ENCODE measurements at places on chromosomes 11 and 22. TPM values are rescaled to one million over a fixed set of nuclear protein-coding genes. Genes with fewer than 3 reads are reported as not detected.

Gene CLCF1
- polyA plus RNA-seq, result 4.3 TPM

DNA sequence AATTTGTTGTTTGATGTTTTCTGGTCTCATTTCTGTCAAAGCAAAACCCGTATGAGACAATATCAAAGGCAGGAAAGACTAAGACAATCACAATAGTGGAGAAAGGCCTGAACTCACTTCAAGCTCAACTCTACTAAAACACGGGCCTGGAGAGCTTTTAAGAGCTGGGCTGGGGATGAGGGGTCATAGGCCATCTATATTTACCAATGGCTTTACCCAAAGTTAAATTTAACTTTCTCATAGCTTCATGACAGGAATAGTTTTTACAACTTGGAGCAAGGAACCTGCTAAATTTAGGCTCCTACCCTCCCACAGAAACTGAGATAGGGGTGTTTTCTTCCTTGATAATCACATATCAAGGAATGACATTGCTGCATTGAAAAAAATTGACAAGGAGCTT is 223.4 kb upstream of the CHORDC1 start:
- no peak for DNase-seq

DNA sequence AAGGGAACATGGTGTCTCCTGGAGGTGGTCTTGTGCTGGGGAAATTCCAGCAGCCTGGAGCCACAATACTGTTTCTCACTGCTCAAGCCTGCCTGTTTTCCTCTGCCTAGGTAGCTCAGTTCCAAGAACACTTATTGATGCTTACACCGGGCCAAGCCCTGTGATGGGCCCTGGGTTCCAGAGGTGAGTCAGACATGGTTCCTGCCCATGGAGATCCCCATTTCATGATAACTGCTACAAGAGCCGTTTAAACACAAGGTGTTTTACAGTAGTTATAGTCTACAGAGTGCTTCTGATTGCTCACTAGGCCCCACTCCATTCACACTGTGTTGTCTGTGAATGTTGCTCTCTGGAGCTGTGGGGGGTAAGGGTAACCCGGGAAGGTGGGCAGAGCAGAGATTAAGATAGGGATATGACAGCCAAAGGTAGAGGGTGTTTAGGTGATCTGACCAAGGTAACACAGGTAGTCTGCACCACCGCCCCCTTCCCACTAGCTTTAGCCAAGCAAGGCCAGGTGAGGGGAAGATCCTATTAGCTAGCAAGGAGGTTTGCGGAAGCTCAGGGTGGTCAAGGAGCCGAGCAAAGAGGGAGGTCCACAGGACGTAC is 696 bp upstream of the MICAL2 start:
- DNase-seq, result no peak

Gene POU2AF2
- not detected for polyA plus RNA-seq

GRCh38 chr11:110710628-110711381 is 1.4 kb downstream of the ARHGAP20 start:
- no peak for DNase-seq

DNA sequence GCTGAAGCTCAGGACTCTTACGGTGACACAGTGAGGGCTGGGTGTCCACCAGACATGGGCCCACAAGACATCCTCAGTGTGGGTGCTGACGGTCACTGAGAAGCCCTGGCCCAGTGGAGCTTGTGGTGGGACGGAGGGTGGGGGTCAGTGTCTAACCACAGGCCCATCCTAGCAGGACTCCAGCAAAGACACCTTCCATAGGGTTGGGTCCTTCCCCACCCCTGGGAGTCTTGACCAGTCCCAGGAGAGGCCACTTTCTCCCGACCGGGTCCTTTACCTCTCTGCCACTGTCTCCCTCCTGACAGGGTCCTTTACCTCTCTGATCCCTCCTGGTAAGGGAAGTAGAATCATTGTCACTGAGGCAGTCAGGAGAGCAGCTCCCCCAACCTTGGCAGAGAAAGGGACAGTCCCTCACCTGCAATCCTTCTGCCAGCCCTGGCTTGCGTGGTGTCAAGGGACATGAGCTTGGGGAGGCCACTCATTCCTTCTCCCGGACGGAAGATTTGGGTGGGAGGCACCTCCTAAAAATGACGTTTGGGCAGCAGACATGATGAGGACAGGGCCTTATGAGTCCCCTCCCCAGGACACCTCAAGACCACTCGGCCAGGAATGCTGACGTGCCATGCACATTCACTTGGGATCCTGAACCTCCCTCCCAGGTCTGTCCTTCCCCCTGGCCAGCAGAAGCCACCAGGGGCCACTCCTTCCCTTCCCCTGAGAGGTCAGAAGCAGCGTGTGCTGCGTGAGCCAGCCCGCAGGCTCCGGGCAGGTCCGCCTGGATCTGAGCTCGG is 91.5 kb upstream of the FGF3 start:
- no peak for DNase-seq

Gene KCNJ11
- polyA plus RNA-seq, result 3.1 TPM

DNA sequence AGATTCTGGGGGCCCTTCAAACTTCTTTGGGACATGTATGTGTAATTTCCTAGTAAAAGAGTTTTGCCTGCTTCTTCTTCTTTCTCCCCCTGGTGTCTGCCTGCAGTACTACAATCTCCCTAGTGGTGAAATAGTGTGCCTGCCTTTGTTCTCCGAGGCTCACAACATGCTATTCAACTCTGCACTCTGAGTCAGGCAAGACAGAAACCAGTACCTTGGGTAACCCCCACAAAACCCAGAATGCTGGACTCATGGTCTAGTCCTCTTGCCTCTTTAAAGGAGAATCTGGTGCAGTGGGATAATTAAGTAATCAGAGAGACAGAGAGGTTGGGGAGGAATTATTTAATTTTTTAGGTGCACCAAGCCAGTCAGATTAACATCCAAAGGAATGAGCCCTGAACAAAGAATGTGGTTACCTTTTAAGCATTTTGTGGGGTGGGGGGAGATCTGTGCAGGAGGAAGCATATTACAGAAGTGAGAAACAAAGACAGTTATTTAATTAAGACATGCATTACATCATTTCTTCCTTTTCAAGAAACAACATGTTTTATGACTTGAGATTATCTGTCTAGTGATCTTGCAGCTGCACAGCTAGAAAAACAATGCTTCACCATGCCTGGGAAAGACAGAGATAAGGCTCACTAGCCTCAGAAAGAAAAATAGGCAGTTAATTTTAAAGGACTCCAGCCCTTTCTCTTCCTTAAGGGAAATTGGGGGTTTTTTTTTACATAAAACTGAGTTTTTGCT is 11.0 kb upstream of the MS4A6A start:
- DNase-seq, result peak; percentile 27

DNA sequence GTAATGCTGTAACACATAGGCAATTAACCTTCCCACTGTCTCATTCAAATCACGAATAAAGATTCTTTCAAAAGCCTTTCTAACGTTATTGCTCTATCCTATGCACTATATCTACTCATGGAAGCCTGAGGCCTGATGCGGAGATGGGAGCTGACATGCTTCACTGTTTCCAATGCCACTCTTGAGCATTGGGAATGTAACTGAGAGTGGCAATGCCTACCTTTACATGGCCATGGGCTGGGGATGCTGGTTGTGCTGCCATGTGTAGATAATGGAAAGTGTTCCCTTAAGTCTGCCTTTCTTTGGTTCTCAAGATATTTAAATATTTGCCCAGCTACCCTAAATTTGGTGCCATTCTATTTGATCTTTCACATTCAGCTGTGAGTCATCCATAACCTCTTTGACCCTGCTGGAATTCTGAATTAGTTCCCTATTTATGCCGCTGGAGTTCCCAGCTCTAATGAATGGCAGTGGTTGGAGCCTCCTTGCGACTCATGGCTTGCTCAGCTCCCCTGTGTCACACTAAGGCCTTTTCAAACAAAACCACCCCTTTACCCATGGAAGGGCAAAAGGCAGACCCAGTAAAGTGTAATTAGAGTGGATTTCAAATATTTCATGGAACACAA is 21.4 kb upstream of the DKK3 start:
- DNase-seq, result no peak

Gene PKDREJ
- polyA plus RNA-seq, result 0.53 TPM

DNA sequence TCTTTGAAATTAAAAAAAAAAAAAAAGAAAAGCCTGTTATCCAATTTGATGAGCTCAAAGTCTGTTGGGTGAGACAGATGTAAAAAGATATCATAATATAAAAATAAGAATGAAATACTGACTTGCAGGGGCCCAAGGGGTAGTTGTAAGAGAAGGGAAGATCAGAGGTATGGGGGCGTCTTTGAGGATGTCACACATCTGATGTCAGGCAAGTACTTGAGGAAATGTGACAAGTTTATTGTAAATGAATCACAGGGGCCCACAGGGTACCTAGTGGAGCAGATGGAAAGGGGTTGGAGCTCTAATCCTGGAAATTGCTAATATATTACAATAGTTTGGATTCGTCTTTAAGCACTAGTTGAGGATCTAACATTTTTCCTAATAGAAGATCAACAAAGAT is 131.6 kb downstream of the MAML2 start:
- DNase-seq, result no peak

GRCh38 chr22:35761037-35761436 is 43.4 kb downstream of the APOL5 start:
- DNase-seq, result no peak

Gene DEPDC7
- polyA plus RNA-seq, result 7.0 TPM

DNA sequence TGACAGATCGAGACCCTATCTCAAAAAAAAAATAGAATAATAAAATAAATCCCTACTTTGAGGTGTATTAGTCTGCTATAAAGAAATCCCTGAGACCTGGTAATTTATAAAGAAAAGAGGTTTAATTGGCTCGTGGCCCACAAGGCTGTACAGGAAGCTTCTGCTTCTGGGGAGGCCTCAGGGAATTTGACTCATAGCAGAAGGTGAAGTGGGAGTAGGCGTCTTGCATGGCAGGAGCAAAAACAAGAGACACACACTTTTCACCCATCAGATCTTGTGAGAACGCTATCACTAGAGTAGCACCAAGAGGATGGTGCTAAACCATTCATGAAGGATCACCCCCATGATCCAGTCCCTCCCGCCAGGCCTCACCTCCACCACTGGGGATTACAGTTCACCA is 29.2 kb downstream of the CDPF1 start:
- DNase-seq, result no peak

DNA sequence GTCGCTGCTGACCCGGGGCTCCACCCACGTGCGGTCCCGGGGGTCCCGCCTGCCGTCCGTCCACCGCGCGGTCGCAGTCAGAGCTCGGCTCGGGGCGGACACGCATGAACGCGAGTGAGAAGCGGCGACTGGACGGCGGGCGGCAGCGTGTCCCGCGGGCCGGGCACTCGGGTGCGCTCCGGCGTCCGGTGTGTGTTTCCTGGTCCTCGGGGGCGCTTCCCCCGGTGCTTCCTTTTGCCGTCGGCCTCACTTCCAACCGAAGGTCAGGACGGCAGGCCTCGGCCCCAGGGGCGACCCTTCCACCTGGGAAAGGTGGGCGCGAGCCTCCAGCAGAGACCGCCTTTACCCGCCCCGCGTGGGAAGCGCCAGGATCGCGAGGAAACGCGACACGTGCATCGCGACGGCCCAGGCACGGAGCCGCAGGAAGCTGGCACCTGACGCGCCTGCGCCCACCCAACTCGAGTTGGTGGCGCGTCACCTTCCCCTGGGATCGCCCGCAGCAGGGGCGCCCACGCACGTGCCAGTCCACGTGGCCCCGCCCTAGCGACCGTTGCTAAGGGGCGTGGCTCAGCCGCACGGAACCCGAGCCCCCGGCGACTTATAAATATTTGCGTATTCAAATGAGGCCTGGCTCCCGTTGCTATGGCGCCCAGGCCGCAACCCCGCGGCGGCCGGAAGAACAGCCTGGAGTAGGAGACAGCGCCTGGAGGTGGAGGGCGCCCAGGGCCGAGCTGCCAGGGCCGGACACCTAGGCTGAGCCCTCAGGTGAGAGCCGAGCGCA is at the start of gene LRRC56:
Gene LRRC56 (plus strand): TSS at position 687 of the 781 bp plus-strand sequence. CDS start 3,158 bp downstream, outside the sequence.
- DNase-seq, result peak; percentile 70

DNA sequence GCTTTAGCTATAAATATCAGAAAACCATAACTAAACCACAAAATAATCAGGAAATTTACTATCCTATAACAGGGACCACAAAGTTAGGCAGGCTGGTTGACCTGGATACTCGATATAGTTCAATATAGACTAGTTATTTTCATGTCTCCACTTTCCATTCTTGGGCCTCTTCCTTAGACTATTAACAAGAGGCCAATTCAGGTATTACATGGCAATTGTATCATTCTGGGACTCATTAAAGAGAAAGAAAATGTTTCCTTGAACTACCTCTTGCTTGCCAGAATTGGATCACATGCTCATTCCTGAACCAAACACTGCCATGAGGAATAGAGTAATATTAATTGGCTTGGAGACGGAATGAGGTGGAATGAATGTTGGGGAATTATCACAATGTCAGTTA is 76.0 kb downstream of the EIF3M start:
- no peak for DNase-seq

DNA sequence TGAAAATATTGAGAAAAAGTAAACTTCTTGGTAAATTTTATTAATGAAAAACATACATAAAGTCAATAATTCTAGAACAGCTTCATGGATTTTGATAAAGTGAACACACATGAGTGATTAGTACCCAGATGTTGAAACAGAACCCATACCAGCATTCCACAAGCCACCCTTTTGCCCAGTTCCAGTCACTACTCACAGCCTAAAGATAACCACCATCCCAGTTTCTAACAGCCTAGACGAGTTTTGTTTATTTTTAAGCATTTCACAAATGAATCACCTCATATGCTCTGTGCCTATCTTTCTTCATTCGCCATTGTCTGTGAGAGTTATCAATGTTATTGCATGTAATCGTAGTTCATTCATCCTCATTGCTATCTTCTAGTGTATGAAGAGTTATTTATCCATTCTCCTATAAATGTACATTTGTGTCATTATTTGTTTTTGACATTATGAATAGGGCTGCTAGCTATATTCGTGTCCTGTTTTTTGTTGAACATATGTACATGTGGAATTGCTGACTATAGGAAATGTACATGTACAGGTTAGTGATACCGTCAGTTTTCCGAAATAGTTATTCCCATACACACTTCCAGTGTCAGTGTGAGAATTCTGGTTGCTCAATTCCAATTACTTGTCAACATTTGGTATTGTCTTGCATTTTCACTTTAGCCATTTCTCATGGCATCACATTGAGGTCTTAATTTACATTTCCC is 44.5 kb upstream of the TEAD1 start:
- DNase-seq, result no peak

Gene RTN4RL2
- polyA plus RNA-seq, result 3.9 TPM

Gene DEFB131B
- polyA plus RNA-seq, result 2.3 TPM

Gene FXYD2
- 455 TPM for polyA plus RNA-seq

DNA sequence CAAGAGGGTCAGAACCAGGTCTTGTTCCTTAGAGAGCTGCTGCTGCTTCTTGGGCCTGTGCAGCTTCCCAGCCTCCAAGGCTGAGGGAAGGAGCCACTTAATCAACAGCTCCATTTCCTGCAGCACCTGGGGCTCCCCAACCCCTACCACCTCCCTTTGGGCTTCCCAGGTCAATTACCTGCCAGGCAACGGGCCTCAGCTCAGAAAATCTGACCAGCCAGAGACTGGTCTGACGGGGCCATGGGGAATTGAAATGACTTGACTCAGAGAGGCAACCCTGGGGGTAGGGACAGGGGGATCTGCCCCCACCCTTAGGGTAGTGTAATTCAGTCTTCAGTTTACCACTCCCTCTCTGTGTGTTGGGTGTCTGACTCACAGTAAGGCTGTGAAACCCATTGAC is 4.7 kb upstream of the MAJIN start:
- DNase-seq, result no peak

DNA sequence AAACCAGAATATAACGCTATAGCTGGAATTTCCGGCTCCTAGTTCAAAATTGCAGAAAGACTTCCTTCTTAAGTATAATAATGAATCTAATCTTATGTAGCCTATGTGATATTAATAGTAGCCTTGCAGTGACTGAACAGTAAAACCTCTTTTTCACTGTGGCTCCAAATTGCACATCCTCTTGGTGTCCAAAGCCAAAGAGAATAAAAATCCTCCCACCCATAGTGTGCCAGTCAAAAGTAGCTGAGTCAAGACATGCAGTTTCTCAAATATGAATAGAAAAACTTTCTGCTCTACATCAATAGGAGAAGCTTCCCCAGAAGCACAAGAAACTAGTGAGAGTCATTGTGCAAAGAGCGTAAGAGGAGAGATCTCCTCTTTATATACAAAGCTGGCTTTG is 76.0 kb upstream of the PICALM start:
- no peak for DNase-seq
